GM20000 (cell line): ENCODE measurements at places on chromosomes 12 and 14.
A peak's percentile ranks its signal among the peaks of the same experiment; 100 is the strongest.

DNA sequence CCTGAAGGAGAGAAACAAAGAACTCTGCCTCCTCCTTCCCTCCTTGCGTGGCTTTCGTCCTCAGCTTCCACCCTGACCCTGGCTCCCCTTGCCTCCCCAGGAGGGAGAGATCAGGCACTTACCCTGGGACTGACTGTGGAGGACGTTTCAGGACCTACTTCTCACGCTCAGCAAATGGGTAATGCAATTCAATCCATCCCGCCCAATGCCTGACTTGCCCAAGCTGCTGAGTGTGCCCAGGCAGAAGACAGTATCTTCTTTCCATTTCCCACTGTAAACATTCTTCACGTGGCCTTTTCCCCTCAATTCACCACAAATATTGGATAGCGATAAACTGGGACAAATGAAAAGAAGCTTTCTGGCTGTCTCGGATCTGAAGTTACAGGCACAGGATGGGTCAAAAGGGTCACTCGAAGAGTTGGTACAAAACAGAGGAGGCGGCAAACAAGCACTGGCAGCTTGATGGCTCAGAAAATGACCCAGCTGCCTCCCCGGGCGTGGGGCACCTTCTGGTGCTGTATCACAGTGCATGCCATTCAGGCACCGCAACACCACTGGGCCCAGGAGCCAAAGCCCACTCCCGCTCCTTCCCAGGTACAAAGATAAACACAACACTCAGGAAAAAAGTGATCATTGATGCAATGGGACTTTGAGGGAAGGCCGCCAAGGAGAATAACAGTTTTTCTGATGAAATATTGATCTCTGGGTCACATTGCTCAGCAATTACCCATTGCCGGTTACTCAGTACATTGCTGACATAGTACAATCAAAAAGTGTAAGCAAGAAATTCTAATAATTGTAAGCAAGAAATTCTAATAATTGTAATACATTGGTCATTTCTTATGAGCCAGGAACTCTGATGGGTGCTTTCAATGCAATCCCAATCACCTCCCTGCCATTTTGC lies 65.8 kb downstream of the TRIM9 start:
- no peak for DNase-seq

- peak; percentile 60 for DNase-seq
These were observed 48.8 kb downstream of the NINJ2 start for GRCh38 chr12:614411-614970.

DNA sequence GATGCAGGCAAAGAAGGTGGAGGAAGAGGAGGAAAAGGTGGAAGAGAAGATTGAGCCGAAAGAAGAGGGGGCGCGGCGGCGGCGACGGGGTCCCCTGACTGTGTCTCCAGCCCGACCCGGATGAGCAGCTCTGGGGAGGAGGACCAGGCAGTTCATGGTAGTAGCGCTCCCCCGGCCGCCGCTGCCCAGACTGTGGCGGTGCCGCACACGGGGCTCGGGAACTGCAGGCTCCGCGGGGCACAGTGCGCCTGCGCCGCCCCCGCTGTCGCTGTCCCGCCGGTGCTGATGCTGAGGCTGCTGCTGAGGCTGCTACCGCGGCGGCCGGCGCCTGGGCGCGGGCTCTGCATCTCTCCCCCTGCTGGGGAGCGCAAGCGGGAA lies at the start of gene KCNH5:
KCNH5 (minus strand) TSS at position 225 of the 378 bp plus-strand sequence. CDS start 272 bp downstream, outside the sequence.
- no peak for DNase-seq

DNA sequence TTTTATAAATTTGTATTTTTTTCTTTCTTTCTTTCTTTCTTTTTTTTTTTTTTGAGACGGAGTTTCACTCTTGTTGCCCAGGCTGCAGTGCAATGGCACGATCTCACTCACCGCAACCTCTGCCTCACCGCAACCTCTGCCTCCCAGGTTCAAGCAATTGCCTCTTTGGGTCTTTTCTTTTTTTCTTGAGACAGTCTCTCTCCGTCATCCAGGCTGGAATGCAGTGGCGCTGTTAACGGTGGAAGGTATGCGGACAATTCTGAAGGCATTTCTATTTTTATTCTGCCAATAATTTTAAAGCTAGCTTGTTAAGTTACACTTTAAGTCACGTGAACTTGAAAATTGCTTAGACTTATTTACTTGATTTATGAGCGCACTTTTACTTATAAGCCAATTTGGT lies 8.8 kb upstream of the PHC1 start:
- no peak for DNase-seq

- DNase-seq, result no peak
These were observed 98.7 kb downstream of the ASCL4 start for GRCh38 chr12:107873223-107873622.

- DNase-seq, result no peak
These were observed 904 bp downstream of the CACNA1C start for GRCh38 chr12:2053691-2054090.

- DNase-seq, result no peak
These were observed 4.2 kb upstream of the SLC8A3 start for GRCh38 chr14:70192915-70193314.

GRCh38 chr12:18281941-18282340 lies 20.6 kb downstream of the PIK3C2G start:
- DNase-seq, result no peak

- no peak for DNase-seq
These were observed 38.3 kb upstream of the DYNC1H1 start for GRCh38 chr14:101926085-101926484.

GRCh38 chr14:96117101-96117897 lies 78.1 kb downstream of the C14orf132 start:
- no peak for DNase-seq

GRCh38 chr14:68958553-68958952 lies 20.5 kb downstream of the ACTN1 start:
- no peak for DNase-seq

DNA sequence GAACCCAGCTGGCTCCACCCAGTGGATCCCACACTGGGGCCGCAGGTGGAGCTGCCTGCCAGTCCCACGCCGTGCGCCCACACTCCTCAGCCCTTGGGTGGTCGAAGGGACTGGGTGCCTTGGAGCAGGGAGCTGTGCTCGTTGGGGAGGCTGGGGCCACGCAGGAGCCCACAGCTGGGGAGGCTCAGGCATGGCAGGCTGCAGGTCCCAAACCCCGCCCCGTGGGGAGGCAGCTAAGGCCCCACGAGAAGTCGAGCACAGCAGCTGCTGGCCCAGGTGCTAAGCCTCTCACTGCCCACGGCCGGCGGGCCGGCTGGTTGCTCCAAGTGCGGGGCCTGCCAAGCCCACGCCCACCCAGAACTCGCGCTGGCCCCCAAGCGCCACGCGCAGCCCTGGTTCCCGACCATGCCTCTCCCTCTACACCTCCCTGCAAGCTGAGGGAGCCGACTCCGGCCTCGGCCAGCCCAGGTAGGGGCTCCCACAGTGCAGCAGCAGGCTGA lies 56.2 kb downstream of the ANO2 start:
- DNase-seq, result no peak
